ENCODE measurements at places on chromosomes 7 and 10.

GRCh38 chr10:133258066-133258817 lies 18.4 kb downstream of the ADAM8 start:
- H3K27ac ChIP-seq: peak overlapping the region; percentile 30
- DNase-seq: peak; percentile 55
- no peaks in the 10 kb centered on the region for H3K36me3 ChIP-seq
- no peak overlapping the region for H3K4me3 ChIP-seq
- H3K4me1 ChIP-seq: peaks cover 40% of the 10 kb centered on the region

- H3K27me3 ChIP-seq: peaks cover 7% of the 10 kb centered on the region
- H3K4me1 ChIP-seq: no peaks in the 10 kb centered on the region
- no peak for DNase-seq
These were observed 21.0 kb downstream of the OR2F1 start for GRCh38 chr7:143975617-143976016.

GRCh38 chr7:20284771-20285143 lies 45.9 kb upstream of the ITGB8 start:
- no peak overlapping the region for H3K4me3 ChIP-seq
- no peaks in the 10 kb centered on the region for H3K4me1 ChIP-seq
- no peak overlapping the region for H3K27ac ChIP-seq
- no peaks in the 10 kb centered on the region for H3K36me3 ChIP-seq
- H3K27me3 ChIP-seq: no peaks in the 10 kb centered on the region

DNA sequence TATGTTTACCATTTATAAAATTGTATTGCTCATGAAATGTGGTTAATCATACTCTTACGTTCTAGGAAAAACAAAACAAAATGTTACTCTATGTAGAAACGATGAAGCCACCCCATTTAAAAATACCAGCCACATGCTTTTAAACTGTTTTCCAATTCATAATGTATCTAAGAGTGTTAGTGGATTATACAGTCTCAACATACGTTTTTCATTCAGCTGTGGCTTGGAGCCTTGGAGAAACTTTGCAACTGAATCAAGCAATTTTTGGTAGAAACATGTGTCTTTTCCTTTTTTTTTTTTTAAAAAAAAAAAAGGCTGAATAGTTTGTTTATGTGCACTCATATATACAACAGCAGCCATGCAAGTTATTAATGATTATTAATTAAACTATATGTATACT lies 378.0 kb upstream of the SEMA3D start:
- H3K27ac ChIP-seq: no peak overlapping the region
- no peaks in the 10 kb centered on the region for H3K36me3 ChIP-seq
- no peak for DNase-seq
- no peak overlapping the region for H3K4me3 ChIP-seq
- H3K4me1 ChIP-seq: peaks cover 9% of the 10 kb centered on the region

DNA sequence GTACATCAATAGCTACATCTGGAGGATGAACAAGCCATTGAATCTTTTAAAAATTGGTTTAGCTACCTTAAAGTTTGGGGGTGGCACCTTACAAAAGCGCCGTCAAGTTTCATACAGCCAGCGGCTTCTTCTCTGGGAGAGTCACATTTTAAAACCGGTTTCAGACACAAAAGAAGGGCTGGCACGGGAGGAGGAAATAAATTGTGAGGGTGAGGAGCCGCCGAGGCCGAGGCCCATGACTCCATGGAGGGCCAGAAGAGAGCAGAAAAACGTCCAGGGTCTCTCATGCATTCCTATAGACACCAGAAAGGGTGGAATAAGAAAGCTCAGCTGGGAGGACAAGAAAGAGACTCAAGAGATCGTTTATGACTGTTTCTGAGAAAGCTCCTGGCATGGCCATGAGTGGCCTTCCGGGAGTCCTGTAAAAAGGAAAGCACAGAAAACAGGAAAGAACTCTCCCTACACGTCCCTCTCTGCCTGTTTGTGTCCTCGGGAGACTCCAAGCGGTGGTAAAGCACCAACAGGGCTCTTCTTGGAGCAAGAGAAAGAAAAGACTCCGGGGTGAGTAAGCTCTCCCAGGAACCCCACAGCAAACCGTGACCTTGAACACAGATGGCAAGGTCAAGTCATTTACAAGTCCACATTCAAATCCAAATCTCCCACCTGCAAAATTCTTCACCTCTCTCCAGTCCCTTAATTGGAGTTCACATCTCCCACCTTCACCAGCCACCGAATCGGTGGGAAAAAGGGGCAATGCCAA lies 1.8 kb downstream of the FRAT2 start:
- DNase-seq: no peak
- no peaks in the 10 kb centered on the region for H3K27me3 ChIP-seq
- H3K27ac ChIP-seq: peak overlapping the region; percentile 79
- H3K36me3 ChIP-seq: peaks cover 6% of the 10 kb centered on the region

GRCh38 chr7:69550991-69551390 lies 47.3 kb upstream of the AUTS2 start:
- no peaks in the 10 kb centered on the region for H3K27me3 ChIP-seq
- H3K4me3 ChIP-seq: no peak overlapping the region
- H3K27ac ChIP-seq: no peak overlapping the region
- DNase-seq: no peak

- H3K4me1 ChIP-seq: no peaks in the 10 kb centered on the region
- no peaks in the 10 kb centered on the region for H3K36me3 ChIP-seq
- DNase-seq: no peak
- no peak overlapping the region for H3K4me3 ChIP-seq
- no peaks in the 10 kb centered on the region for H3K27me3 ChIP-seq
These were observed 67.0 kb upstream of the PLXDC2 start for GRCh38 chr10:19749185-19749729.

DNA sequence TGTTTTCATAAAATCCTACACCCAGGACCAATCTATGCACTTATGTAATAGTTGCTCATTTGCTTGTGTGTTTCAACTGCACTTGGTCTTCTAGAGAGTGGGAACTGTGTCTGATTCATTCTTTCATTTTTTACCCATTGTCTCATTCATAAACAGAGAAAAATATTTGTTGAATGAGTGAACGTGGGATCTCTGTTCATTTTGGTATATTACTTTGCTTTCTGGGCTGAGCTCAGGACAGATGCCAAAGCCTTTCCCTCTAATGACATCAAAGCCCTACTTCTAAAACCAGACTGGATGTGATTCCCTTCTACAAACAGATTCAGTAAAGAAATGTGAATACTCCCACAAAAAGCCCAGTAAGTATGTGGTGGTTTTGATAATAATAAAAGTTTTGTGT lies 145.2 kb downstream of the ST7 start:
- no peak overlapping the region for H3K27ac ChIP-seq
- H3K4me1 ChIP-seq: no peaks in the 10 kb centered on the region
- DNase-seq: no peak
- H3K27me3 ChIP-seq: no peaks in the 10 kb centered on the region

- DNase-seq: no peak
- H3K36me3 ChIP-seq: no peaks in the 10 kb centered on the region
- peaks cover under 1% of the 10 kb centered on the region for H3K27me3 ChIP-seq
- no peak overlapping the region for H3K27ac ChIP-seq
These were observed 316.3 kb downstream of the TNS3 start for GRCh38 chr7:47265621-47266020.

DNA sequence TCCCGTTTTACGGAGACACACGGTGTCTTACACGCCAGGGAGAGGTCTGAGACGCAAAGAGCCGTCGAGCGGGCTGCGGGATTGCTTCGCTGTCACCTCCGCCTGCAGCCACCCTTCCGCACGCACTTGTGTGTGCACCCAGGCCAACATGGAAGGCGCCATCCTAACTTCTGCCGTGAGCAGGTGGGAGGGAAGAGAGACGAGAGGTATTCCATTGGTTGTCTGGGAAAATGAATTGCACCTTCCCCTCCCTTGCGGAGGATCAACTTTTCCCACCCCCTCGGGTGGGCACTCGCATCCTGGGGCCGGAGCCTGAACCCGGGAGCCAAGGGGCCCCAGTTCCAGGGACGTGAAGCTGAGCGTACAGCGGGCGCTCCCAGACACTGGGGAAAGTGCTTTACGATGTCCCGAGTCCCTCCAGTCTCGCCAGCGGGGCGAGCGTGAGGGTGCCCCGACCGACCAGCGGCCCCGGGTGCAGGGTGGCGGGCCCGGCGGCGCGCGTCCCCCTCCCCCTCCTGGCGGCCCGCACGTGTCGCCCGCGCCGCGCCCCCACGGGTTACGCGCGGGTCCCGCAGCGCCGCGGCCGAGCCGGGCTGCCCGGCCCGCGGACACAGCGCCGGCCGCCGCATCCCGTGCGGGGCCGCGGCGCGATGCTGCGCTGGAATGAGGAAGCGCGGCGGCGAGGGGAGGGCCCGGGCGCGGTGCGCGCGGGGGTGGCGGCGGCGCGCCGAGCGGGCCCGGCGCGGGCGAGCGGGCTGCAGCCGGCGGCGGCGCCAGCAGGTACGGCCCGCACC lies 984 bp upstream of the IKZF1 start:
- peak; percentile 62 for DNase-seq
- H3K4me3 ChIP-seq: peak overlapping the region; percentile 85
- H3K4me1 ChIP-seq: peaks cover 51% of the 10 kb centered on the region
- peak overlapping the region; percentile 73 for H3K27ac ChIP-seq

Measured in naive B cell (primary cell).